ENCODE measurements at places on chromosomes 1 and 21.

- no peak overlapping the region for H3K27ac ChIP-seq
- H3K4me1 ChIP-seq, result peaks cover 4% of the 10 kb centered on the region
- H3K27me3 ChIP-seq, result no peaks in the 10 kb centered on the region
- H3K36me3 ChIP-seq, result no peaks in the 10 kb centered on the region
- DNase-seq, result no peak
Measured at GRCh38 chr1:92803140-92803887, 18.4 kb upstream of the EVI5 start.

DNA sequence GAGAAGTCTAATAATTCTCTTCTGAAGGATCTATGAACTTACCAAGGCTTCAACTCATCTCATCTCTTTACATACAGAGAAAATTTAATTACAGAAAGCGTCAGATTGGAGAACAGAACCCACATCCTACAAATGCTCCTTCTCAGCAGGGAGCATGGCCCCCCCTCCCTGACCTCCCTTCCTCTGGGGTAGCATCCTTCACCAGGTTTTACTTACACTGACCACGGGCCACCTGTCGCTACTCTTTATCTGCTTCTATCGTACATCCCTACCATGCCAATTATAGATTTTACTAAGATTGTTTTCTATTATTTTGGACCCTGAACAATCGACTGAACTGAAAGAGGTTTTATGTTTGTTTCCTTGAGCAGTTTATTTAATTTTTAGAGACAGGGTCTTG, 25.8 kb downstream of the RIPPLY3 start:
- no peaks in the 10 kb centered on the region for H3K36me3 ChIP-seq
- H3K27me3 ChIP-seq, result no peaks in the 10 kb centered on the region
- DNase-seq, result no peak

GRCh38 chr1:200671235-200671786, 1.6 kb upstream of the DDX59 start:
- H3K4me3 ChIP-seq, result no peak overlapping the region
- DNase-seq, result no peak
- H3K27ac ChIP-seq, result no peak overlapping the region
- peaks cover 5% of the 10 kb centered on the region for H3K36me3 ChIP-seq

DNA sequence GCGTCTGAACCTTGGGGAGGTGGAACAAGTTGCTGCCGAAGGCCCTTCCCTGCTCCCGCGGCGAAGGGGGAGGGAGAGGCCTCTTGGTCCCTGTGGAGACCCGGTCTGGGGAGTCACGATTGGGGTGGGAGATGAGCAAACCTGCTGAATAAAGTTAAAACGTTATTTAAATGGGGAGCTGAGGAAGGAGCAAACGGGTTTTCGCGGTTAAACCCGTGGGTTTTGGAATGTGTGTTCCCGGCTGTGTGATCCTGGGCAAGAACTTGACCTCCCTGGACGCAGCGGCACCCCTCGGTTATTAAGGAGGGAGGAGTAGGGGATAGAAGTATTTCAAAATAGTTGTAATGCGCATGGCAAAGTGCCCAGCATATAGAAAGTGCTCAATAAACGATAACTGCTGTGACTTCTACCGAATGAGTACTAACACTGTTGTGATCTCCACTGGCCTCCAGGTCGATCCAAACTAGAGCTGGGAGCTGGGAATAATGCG, 3.4 kb downstream of the FAM110D start:
- H3K4me3 ChIP-seq, result peak overlapping the region; percentile 50
- peaks cover 44% of the 10 kb centered on the region for H3K4me1 ChIP-seq
- no peaks in the 10 kb centered on the region for H3K36me3 ChIP-seq
- no peak for DNase-seq
- H3K27ac ChIP-seq, result no peak overlapping the region
- peaks cover 59% of the 10 kb centered on the region for H3K27me3 ChIP-seq

DNA sequence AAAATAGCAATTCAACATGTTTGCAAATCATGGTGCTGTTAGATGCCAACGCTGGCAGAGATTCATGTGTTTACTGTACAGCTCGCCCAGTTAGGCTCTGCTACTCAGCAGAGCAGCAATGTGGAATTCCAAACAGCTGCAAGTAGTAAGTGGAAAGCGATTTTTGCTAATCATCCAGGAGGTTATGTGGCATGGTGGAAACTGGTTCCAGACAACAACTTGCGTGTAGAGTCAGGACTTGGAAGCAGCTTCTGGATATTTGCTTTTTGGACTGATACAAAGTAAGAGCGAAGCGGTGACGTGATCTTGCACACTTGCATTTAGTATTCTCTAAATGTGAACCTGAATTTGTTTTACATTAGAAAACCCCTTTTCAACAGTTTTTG, 27.1 kb upstream of the HHAT start:
- no peaks in the 10 kb centered on the region for H3K4me1 ChIP-seq
- H3K27ac ChIP-seq, result no peak overlapping the region
- no peak overlapping the region for H3K4me3 ChIP-seq
- DNase-seq, result no peak
- no peaks in the 10 kb centered on the region for H3K36me3 ChIP-seq
- H3K27me3 ChIP-seq, result peaks cover 6% of the 10 kb centered on the region

DNA sequence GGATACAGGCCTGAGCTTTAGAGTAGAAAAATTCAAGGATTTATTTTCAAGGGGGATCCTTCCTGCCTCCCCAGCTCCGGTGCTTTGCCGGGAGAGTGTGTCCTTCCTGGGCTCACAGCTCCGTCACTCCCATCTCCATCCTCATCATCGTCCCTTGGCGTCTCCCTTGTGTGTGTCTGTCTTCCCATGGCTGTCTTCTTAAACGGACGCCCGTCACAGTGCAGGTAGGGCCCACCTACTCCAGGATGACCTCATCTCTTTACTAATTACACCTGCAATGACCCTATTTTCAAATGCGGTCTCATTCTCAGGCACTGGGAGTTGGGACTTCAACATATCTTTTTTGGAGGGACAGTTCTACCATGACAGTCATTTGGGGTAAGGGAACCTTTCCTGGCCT, 320.3 kb upstream of the C1orf174 start:
- no peak for DNase-seq
- H3K36me3 ChIP-seq, result no peaks in the 10 kb centered on the region
- no peak overlapping the region for H3K27ac ChIP-seq
- no peaks in the 10 kb centered on the region for H3K27me3 ChIP-seq

DNA sequence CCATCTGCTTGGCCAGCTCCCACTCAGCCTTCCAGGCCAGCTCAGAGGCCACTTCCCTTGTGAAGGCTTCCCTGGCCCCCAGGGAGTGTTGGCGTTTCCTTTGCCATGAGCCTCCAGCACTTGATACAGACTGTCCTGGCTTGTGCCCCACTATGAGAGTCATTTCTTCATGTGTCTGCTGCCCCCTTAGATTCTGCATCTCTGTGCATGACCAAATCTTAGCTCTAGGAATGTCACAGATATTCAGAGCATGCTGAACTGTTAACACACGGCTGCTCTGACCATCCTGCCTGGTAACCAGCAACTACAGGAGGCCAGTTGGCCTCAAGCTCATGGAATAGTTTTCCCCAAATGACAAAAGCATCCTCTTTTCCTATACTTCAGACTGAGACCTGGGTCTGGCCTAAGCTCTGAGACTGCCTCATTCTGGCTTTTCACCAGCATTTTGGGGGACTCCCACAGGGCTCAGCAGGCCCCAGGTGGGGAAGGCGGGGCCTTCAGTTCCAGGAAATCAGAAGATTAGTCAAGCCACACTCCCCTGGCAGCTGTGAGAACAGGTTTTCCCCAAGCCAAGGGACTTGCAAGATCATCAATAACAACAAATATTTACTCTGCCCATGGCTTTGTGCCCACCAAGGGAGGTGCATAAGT, 182.6 kb upstream of the EDN2 start:
- H3K4me3 ChIP-seq, result no peak overlapping the region
- peak; percentile 78 for DNase-seq
- H3K4me1 ChIP-seq, result peaks cover 95% of the 10 kb centered on the region
- H3K27me3 ChIP-seq, result no peaks in the 10 kb centered on the region
- peak overlapping the region; percentile 88 for H3K27ac ChIP-seq
- no peaks in the 10 kb centered on the region for H3K36me3 ChIP-seq

DNA sequence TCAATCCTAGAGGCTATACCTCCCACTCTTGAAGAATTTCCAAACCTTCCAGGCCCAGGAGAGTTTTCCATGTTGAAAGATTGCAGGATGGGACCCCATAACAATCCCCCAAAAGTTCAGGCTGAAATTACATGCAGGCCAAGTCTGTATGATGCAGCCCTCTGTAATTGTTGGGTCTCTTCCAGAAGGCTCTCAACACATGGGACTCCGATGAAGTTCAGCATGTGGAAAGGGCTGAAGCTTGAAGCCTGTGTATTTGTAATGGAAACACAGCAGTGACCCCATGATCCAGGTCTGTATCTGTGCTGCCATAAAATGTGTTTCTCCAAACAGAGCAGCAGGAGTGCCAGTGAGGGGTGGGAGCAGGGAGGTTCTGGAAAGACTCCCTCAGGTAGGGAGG, 202.5 kb upstream of the LYPLAL1 start:
- no peaks in the 10 kb centered on the region for H3K36me3 ChIP-seq
- DNase-seq, result no peak
- H3K27ac ChIP-seq, result no peak overlapping the region
- H3K4me1 ChIP-seq, result no peaks in the 10 kb centered on the region
- H3K27me3 ChIP-seq, result no peaks in the 10 kb centered on the region
- H3K4me3 ChIP-seq, result no peak overlapping the region

- H3K36me3 ChIP-seq, result no peaks in the 10 kb centered on the region
- no peaks in the 10 kb centered on the region for H3K27me3 ChIP-seq
- H3K4me3 ChIP-seq, result no peak overlapping the region
- no peak for DNase-seq
Measured at GRCh38 chr1:243712242-243712641, 137.8 kb downstream of the AKT3 start.

- H3K27ac ChIP-seq, result no peak overlapping the region
- H3K4me1 ChIP-seq, result no peaks in the 10 kb centered on the region
- no peak overlapping the region for H3K4me3 ChIP-seq
Measured at GRCh38 chr1:157894613-157895165, 53.1 kb upstream of the CD5L start.

DNA sequence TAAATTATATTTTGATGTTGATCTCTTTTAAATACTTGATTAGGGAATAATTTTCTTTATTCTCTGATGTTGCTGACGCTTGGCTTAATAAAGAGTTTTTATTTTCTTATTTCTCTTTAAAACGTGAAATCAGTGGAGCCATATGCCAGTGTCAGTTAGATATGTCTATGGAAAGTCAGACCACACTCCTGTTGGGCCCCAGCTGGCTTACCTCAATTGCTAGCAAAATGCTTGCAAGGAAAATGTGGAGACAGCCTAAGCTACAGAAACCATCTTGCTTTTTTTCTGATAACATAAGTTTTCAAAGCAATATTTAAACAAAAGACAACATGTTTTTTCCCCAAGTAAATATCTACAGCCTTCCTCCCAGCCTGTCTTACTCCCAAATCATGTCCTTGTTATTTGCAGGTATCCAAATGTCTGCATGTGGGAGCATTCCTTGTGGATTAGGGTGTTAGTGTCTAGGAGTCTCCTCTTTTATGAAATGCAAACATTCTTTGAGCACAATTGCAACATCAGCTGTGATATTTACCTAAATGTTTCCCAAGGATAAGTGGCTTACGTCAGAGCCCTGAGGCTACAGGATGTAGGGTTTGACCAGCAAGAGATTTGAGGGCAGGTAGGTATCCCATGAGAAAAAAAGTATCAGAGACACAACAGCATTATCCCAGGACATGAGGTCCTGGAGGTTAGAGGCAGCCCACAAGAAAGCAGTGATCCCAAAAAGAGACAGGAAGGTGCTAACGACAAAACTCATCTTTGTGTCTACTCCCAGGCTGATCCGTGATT, 117.2 kb upstream of the KCNJ15 start:
- no peak overlapping the region for H3K27ac ChIP-seq
- no peak for DNase-seq
- no peak overlapping the region for H3K4me3 ChIP-seq
- no peaks in the 10 kb centered on the region for H3K4me1 ChIP-seq
- H3K36me3 ChIP-seq, result no peaks in the 10 kb centered on the region
- H3K27me3 ChIP-seq, result no peaks in the 10 kb centered on the region

- no peak for DNase-seq
- peaks cover 17% of the 10 kb centered on the region for H3K36me3 ChIP-seq
- no peaks in the 10 kb centered on the region for H3K27me3 ChIP-seq
Measured at GRCh38 chr21:36255663-36256062, 64.3 kb upstream of the MORC3 start.

GRCh38 chr1:43706598-43707189, 642 bp upstream of the ST3GAL3 start:
- H3K27ac ChIP-seq, result no peak overlapping the region
- no peaks in the 10 kb centered on the region for H3K27me3 ChIP-seq
- peaks cover 14% of the 10 kb centered on the region for H3K4me1 ChIP-seq

DNA sequence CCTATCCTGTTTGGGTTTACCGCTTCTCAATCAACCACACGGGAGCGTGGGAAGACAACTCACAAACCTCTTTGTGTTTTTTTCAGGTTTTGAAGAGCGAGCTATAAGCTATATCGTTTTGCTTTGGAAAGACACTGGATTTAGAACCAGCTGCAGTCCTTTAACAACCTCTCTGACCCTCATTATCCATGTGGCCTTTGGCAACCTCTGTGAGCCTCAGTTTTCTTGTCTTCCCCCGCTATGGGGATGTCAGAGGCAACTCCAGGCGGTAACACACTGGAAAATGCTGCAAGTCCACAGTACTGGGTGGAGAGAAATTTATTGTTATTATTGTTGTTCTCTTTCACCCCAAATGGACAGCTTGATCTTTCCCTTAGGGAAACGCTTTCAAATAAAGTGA, 100.0 kb downstream of the ETS2 start:
- peaks cover 14% of the 10 kb centered on the region for H3K4me1 ChIP-seq
- no peak overlapping the region for H3K4me3 ChIP-seq
- no peak overlapping the region for H3K27ac ChIP-seq
- H3K36me3 ChIP-seq, result no peaks in the 10 kb centered on the region

GRCh38 chr1:25620211-25620610, 3.6 kb downstream of the MAN1C1 start:
- DNase-seq, result no peak
- H3K27ac ChIP-seq, result no peak overlapping the region
- no peaks in the 10 kb centered on the region for H3K36me3 ChIP-seq
- peak overlapping the region; percentile 33 for H3K4me3 ChIP-seq

- no peak overlapping the region for H3K27ac ChIP-seq
- peaks cover 23% of the 10 kb centered on the region for H3K4me1 ChIP-seq
- no peak for DNase-seq
- H3K27me3 ChIP-seq, result no peaks in the 10 kb centered on the region
- H3K36me3 ChIP-seq, result no peaks in the 10 kb centered on the region
Measured at GRCh38 chr1:212966616-212967015, 16.3 kb downstream of the VASH2 start.

- no peak overlapping the region for H3K4me3 ChIP-seq
- H3K27ac ChIP-seq, result no peak overlapping the region
- no peak for DNase-seq
- H3K27me3 ChIP-seq, result no peaks in the 10 kb centered on the region
- H3K4me1 ChIP-seq, result no peaks in the 10 kb centered on the region
Measured at GRCh38 chr1:91314643-91315042, 90.0 kb downstream of the HFM1 start.

DNA sequence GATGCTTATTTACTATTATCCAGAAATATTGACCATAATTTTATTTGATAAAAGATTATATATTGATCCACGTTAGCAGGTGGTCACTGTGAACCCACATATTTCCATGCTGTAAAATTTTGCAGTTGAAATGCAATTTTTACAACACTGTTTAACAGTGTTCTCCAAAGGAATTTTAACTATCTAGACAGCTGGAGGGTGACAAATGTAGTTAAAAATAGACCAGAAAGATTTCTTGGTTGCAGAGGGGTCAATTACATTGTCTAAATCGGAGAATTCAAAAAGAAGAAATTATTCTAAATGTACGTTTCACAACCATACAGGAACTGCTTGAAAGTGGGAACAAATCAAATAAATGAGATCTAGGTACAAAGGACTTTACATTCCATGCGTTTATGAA, 625.2 kb upstream of the NCAM2 start:
- H3K4me3 ChIP-seq, result no peak overlapping the region
- no peaks in the 10 kb centered on the region for H3K27me3 ChIP-seq
- no peak for DNase-seq
- no peak overlapping the region for H3K27ac ChIP-seq

All from thymus (tissue), 14 donors.